IMR-90 (cell line): ENCODE measurements at places on chromosomes 16 and 17. TPM values are rescaled to one million over a fixed set of nuclear protein-coding genes. Genes with fewer than 3 reads are reported as not detected.

CSHL1 gene
- total RNA-seq, result not detected in 2 replicates

NPIPB6 gene
- total RNA-seq, result 0.18 and 0.56 TPM in 2 replicates

CSH2 gene
- not detected in 2 replicates for total RNA-seq

TPSG1 gene
- not detected in 2 replicates for total RNA-seq

THUMPD1 gene
- total RNA-seq, result 99.4 and 109 TPM in 2 replicates

KRT33A gene
- total RNA-seq, result not detected in 2 replicates

ATP6V0A1 gene
- 18.8 and 23.6 TPM in 2 replicates for total RNA-seq

SPN gene
- not detected in 2 replicates for total RNA-seq

NACA2 gene
- not detected in 2 replicates for total RNA-seq

IRX5 gene
- not detected in 2 replicates for total RNA-seq

CASKIN1 gene
- not detected in 2 replicates for total RNA-seq

PPP1R27 gene
- not detected in 2 replicates for total RNA-seq

ADGRG3 gene
- not detected in 2 replicates for total RNA-seq

MT1M gene
- not detected in 2 replicates for total RNA-seq

USH1G gene
- not detected in 2 replicates for total RNA-seq

CCL3 gene
- total RNA-seq, result not detected in 2 replicates

STX1B gene
- 3.9 TPM in 2 replicates for total RNA-seq

QRICH2 gene
- total RNA-seq, result 3.9 and 4.8 TPM in 2 replicates

SAP30BP gene
- 70.4 and 82.5 TPM in 2 replicates for total RNA-seq

LDAF1 gene
- total RNA-seq, result 51.4 and 62.2 TPM in 2 replicates

CCL13 gene
- 0.18 TPM in 1 of 2 replicates, not detected in the other for total RNA-seq

SLFN12 gene
- 38.9 and 48.6 TPM in 2 replicates for total RNA-seq

OTOA gene
- total RNA-seq, result not detected in 2 replicates

CIBAR2 gene
- total RNA-seq, result 0.18 TPM in 1 of 2 replicates, not detected in the other

LDHD gene
- under 0.01 TPM in 1 of 2 replicates, not detected in the other for total RNA-seq

MYH2 gene
- not detected in 2 replicates for total RNA-seq

TBX2 gene
- total RNA-seq, result 20.1 and 23.6 TPM in 2 replicates

UQCRC2 gene
- total RNA-seq, result 234 and 284 TPM in 2 replicates

SLC16A13 gene
- under 0.01 and 0.18 TPM in 2 replicates for total RNA-seq

ITPRIPL2 gene
- total RNA-seq, result 11.1 and 15.0 TPM in 2 replicates

ARL16 gene
- total RNA-seq, result 42.8 and 51.1 TPM in 2 replicates
